Activated T-helper 1 cell treated with Interleukin-2 at 50 U/mL for 16 hours (primary cell): ENCODE measurements at places on chromosomes 16 and 17.

DNA sequence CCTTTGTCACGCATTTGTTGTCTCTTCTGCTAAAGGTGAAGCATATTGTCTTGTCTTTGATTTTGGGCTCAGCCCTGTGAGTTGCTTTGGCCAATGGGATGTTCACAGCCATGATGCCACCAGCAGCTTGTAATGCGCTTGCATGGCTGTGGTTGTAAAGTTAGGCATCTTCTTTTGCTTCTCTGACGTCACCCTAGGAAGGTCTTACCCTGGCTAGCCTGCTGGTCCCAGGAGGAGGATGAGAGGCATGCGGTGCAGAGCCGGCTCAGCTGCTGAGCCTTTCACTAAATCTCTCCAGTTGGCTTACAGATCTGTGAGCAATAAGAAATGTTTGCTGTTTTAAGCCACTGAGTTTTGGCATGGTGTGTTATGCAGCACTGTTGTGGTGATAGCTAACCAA is 40.8 kb downstream of the IRX6 start:
- no peak for DNase-seq

GRCh38 chr16:81337097-81337496 is 22.3 kb downstream of the GAN start:
- no peak for DNase-seq

- DNase-seq: no peak
Measured at GRCh38 chr16:4859190-4859899, 12.1 kb downstream of the UBN1 start.

- DNase-seq: no peak
Measured at GRCh38 chr16:3004319-3004718, 8.4 kb upstream of the CLDN9 start.

- no peak for DNase-seq
Measured at GRCh38 chr17:79224903-79225302, 150.3 kb downstream of the ENGASE start.

DNA sequence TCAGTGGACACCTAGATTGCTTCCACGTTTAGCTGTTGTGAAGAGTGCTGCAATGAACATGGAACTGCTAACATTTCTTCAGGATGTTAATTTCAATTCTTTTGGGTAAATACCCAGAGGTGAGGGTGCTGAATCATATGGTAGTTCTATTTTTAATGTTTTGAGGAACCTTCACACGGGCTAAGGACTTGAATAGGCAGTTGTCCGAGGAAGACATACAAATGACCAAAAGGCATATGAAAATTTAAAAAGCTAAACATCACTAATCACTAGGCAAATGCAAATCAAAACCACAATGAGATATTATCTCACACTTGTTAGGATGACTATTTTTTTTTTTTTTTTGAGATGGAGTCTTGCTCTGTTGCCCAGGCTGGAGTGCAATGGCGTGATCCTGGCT is 173.3 kb downstream of the PRKCB start:
- DNase-seq: no peak

- no peak for DNase-seq
Measured at GRCh38 chr16:70254965-70255286, 3.2 kb upstream of the EXOSC6 start.

GRCh38 chr17:17129466-17129865 is 76.7 kb downstream of the PLD6 start:
- DNase-seq: no peak

DNA sequence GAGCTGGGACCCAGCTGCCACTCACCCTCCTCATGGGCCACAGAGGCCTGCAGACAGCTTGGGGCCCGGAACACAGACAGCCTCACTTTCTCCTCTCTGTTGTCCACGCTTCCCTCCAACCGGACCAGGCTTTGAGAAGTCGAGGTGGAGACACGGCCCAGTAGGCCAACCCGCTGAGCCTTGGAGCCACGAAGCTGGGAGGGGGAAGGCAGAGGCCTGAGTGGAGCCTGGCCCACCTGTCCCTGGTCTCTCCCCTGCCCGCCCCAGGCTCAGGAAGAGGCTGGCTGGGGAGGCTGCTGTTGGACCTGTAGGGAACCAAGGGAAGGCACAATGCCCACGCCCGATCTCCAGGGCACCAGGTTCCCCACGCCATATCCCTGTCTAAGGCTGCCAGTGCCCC is 48.1 kb downstream of the RMI2 start:
- DNase-seq: no peak

- no peak for DNase-seq
Measured at GRCh38 chr17:6915620-6916019, 80.2 kb upstream of the ALOX12 start.

DNA sequence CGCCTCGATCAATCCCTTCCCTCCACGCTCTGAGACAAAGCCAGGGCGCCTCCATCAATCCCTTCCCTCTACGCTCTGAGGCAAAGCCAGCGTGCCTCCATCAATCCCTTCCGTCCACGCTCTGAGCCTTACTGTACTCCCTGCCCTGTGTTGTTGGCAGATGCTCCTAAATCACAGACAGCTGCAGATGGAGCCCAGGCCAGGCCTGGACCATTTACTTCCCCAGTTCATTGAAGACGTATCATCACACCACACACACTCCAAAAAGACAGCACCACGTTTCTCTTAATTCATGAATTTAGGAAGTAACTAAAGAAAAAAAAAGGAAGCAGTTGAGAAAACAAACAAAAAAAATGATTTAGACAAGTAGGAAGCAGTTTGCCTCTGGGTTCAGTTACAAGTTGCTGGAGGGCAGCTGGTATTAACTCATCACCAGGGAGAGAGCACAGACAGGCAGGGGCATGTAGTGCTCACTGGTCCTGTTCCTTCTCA is 7.4 kb upstream of the CD300LD start:
- DNase-seq: no peak

- no peak for DNase-seq
Measured at GRCh38 chr17:66535611-66536010, 233.2 kb downstream of the PRKCA start.

DNA sequence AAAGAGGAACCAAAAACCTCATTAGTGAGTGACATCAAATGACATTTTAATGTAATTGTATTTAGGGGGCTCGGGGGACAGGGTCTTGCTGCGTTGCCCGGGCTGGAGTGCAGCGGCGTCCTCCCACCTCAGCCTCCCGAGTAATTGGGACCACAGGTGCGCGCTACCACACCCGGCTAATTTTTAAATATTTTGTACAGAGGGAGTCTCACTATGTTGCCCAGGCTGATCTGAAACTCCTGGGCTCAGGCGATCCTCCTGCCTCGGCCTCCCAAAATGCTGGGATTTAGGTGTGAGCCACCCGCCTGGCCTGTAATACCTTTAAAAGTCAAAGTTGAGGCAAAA is 581 bp downstream of the SNRNP25 start:
- no peak for DNase-seq

GRCh38 chr17:80397034-80397387 is 18.0 kb upstream of the ENDOV start:
- no peak for DNase-seq

GRCh38 chr17:11917415-11917814 is 79.9 kb downstream of the ZNF18 start:
- no peak for DNase-seq

DNA sequence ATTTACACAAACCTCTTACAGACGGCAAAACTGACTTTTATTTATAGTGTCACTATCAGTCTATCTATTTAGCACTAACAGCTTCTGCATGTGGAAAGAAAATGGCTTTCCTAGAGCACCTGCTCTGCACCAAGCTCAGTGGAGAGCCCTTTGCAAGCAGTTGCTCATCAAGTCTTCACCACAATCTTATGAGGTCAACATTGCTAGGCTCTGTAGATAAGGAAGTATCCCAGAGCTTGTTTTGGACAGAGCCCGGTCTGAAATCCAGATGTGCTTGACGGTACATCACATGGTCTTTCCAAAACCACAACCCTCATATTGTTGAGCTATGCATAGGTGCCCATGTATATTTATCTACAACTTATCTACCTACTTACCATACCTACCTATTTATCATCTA is 572.7 kb upstream of the CDH5 start:
- no peak for DNase-seq

GRCh38 chr17:71227841-71228240 is 893.0 kb upstream of the SOX9 start:
- no peak for DNase-seq
